ENCODE measurements at places on chromosomes 11 and 22.
A peak's percentile ranks its signal among the peaks of the same experiment; 100 is the strongest.

DNA sequence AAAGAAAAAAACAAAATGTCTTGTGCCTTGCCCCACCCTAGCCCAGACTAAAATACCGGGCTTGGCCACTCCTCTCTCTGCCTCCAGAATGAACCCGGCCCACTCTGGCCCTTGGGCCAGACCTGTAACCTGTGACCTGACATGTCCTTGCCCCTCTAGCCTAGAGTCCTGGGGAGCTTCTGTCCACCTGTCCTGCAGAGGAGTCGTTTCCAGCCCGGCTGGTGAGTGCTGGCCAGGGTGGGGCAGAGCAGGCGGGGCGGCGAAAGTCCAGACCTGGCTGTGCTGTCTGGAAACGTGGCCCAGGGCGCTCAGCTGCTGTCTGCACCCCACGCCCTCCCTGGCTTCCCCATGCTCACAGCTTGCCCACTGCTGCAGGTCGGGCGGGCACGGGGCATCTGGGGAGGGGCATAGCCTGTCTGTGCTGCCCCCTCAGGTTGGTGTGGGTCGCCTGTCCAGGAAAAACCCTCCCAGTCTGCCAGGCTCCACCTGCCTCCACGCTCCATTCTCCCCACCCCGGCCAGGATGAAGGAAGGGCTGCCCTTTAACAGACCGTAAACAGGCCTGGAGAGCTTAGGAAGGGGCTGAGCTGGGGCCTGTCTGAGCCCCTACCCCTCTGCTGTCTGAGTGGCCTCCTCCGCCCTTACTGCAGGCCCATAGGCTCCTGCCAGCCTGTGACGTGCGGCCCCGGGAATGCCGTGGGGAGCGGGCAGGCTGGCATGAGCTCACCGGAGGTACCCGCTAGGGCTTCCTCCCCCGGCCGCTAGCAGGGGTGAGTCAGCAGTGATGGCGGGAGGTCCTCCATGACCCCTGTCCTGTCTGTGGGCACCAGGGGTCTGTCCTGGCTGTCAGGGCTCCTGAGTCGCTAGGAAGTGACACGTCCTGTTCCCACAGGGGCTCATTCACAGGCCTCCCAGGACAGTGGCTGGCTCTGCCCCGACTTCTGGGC is 1.9 kb downstream of the CD151 start:
- peak; percentile 87 for DNase-seq

- DNase-seq, result peak; percentile 71
Observed at GRCh38 chr11:100810146-100810545, 123.1 kb downstream of the ARHGAP42 start.

DNA sequence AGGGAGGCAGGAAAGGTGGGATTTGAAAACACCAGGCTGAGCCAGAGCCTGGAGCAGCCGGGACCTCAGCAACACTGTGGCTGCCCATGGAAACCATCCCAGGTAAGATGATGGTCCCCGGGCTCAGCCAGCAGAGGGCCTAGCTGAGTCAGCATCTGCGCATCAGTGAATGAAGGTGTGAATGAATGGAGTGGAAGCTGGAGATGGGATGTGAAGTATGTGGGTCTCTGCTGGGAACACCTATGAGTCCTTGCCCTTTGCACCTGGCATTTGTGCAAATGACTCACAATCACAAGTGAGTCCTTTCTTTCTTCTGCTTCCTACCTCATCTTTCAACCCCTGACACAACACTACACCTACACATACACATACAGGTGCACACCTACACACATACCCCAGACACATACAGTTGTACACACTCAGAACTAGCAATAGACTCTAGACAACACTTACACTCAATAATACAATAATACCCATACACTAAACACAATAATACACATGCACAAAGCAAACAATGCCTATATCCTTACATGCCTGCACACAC is 62.8 kb upstream of the PRDM11 start:
- DNase-seq, result no peak

DNA sequence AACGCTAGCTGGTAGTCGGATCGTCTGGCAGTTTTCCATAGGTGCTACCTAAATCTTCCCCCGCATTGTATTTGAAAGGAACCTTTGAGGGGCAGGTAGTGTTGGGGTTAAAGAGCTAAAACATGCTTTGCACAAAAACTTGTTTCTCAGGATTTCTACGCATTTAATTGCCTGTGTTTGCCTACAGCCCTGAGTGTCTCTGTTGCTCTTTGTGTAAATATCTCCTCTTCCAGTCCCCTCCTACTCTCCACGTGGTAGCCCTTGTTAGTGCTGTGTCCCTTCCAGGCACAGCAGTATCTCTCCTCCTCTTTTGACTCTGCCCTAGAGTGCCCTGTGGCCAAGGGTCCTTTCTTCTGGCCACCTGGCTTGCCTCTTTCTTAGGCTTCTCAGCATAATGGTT is 81.7 kb downstream of the BARX2 start:
- DNase-seq, result no peak

GRCh38 chr11:96748639-96749370 is 359.0 kb downstream of the JRKL start:
- peak; percentile 26 for DNase-seq

- peak; percentile 81 for DNase-seq
Observed at GRCh38 chr11:6357222-6357621, 33.1 kb upstream of the SMPD1 start.

DNA sequence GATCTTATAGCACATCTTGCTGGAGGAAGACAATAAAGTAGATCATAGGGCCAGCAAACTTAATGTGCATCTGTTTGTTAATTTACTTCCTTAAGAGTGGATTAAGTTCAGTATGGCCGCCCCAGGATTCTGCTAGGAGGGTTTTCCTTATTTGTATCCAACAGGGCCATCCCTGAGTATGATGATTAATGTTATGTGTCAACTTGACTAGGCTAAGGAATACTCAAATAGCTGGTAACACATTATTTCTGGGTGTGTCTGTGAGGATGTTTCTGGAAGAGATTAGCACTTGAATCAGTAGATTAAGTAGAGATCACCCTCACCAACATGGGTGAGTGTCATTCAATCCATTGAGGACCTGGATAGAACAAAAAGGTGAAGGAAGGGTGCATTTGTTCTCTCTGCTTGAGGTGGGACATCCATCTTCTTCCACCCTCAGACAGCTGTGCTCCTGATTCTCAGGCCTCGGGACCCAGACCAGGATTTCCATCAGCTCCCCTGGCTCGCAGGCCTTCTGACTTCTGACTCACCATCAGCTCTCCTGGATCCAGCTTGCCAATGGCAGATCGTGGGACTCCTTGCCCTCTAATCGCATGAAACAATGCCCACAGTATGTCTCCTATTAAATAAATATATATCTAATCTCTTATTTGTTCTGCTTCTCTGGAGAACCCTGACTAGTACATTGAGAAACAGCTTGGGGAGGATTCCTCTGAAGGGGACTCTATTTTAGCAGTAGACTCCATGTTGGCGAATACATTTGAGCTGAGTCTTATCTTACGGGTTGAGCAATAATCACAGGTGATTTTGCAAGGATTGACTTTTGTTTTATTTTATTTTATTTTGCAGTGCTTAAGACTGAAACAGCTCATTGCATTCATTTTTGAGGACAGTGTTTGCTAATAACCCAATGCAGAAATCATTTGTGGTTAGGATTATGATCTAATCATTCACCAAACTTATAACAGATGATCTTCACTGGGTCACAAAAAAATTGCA is 9.0 kb upstream of the ZBTB44 start:
- peak; percentile 88 for DNase-seq

- peak; percentile 40 for DNase-seq
Observed at GRCh38 chr11:114774599-114775361, 96.5 kb downstream of the NXPE2 start.

DNA sequence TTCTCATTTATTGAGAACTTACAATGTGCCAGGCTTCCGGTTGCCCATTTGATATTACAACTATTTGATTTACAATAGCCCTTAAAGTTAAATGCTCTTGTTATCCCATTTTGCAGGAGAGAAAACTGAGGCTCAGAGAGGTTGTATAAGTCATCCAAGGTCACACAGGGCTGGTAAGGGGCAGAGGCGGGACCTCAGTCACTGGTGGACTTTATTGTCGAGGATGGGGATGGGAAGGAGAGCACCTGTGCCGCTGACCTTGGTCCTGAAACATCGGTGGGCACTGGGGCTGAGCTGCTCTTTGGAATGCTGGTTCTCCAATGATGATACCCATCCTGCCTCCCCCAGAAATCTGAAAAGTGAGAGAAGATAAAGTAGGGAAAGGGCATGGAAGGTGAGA is 265.4 kb downstream of the MIAT start:
- DNase-seq, result no peak

- peak; percentile 93 for DNase-seq
Observed at GRCh38 chr11:75325713-75326438, 25.6 kb downstream of the ARRB1 start.

GRCh38 chr11:46237248-46238077 is 40.0 kb upstream of the CREB3L1 start:
- peak; percentile 92 for DNase-seq

DNA sequence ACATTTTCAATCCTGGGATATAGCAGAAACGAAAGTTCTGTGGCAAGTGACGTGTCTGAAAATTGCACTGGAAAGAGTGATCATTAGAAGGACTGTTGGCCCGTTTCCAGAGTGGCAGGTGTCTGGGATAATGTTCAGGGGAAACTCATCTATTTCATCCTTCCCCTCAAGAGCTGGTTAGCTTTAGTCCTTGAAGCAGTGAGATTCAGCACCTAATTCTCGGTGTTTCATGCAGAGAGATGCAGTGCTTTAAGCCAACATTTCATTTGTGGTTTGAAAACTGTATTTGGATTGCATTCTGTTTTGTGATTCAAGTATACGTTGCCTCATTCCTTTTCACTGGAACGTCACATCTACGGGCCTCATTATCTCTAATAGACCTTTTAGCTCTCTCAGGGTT is 205.0 kb upstream of the RAG2 start:
- DNase-seq, result no peak

DNA sequence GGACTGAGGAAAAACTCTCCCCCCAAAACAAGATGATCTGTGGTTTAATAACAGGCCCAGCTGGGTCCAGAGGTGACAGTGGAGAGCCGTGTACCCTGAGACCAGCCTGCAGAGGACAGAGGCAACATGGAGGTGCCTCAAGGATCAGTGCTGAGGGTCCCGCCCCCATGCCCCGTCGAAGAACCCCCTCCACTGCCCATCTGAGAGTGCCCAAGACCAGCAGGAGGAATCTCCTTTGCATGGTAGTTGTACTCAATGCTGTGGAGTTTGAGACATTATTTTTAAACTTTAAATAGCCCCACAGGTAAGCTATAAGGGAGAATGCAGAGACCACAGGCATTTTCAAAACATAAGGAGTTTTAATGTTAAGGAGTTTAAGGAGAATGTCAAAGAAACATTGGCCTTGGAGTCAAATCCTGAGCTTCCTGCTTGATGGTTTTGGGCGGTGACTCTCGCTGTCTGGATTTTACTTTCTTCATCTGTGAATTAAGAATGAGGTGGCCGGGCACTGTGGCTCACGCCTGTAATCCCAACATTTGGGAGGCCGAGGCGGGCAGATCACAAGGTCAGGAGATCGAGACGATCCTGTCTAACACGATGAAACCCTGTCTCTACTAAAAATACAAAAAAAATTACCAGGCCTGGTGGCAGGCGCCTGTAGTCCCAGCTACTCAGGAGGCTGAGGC is 6.8 kb downstream of the APOL1 start:
- no peak for DNase-seq

DNA sequence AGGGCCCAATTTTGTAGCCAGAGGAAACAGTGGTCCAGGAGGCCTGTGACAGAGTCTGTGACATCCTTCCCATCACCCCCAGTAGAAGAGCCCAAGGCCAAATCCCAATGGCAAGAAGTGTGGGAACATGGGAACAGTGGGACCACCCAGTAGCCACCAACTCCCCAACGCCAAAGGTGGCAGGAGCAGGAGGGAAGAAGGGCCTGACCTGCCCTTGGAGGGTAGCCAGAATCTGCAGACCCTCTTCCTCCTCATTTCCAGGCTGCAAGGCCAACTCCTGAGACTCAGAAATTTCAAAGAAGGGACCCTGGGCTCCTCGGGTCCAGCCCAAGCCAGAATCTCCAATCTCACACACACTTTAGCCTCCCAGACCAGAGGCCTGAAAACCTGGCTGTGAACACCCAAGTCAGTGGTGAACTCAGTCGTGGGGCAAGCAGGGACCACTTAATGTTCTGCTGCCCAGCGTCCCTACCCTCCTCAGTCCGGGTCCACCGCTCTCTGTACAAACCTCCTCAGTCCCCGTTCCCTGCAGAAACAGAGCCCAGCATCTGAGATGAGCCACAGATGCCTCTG is 6.2 kb downstream of the RAB3IL1 start:
- no peak for DNase-seq

- no peak for DNase-seq
Observed at GRCh38 chr11:95519912-95520311, 269.7 kb downstream of the FAM76B start.

- no peak for DNase-seq
Observed at GRCh38 chr11:135069063-135069462, 657.0 kb upstream of the B3GAT1 start.

DNA sequence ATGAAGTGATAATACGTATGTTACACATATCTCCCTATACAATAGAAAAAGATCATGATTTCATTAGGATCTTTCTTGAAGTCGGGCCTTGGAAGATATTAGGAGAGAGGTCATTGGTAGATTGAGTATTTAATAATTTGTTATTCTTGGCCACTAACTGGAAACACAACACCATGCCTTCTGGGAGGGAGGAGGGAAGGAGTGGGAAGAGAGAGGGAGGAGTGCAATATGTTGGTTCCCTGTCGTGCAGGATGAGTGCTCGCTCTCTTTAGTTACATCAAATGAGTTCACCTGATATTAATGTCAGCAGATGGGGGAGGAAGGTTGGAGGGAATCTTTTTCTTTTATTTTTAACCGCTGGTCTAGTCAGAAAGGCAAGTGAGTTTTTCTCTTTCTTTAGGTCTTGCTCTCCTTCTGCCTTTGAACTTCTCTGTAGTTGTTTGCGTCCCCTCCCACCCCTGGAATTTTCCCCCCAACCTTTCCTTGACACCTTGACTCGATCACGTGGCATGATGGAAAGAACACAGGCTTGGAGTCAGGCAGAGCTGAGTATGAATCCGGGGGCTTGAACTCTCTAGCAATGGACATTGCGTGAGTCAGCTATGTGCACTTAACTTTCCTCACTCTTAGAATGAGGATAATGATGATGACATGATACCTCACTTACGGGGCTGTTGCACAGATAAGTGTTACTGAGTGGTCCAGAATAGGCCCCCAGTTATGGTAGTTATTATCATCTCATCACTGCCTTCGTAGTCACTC is 6.2 kb downstream of the ADAMTS15 start:
- DNase-seq, result peak; percentile 70

GRCh38 chr11:92879086-92879485 is 90.4 kb upstream of the MTNR1B start:
- no peak for DNase-seq

DNA sequence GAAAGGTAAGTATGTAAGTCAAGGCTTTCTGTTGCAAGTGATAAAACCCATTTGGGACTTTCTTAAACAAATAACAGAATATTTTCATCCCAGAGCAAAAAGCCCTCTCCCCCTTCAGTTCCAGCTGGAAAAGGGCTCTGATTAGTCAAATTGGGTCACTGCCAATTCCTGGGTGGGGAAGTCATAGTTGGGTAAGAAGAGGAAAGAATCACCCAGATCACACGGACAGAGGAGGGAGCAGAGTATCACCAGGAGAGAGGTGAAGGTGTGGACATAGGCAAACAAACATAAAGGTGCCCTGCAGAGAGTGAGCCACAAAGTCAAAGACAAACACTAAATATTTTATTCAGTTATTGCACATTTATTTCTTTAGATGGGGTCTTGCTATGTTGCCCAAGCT is 36.3 kb upstream of the SORL1 start:
- peak; percentile 18 for DNase-seq

- DNase-seq, result no peak
Observed at GRCh38 chr11:3972431-3972830, 117.0 kb downstream of the STIM1 start.

Measured in amniotic epithelial cell (primary cell).